Glomerular endothelial cell (primary cell): ENCODE measurements at places on chromosomes 3 and 15. TPM values are rescaled to one million over a fixed set of nuclear protein-coding genes. Genes with fewer than 3 reads are reported as not detected.

Gene CCR5
- not detected in 2 replicates for total RNA-seq

DNA sequence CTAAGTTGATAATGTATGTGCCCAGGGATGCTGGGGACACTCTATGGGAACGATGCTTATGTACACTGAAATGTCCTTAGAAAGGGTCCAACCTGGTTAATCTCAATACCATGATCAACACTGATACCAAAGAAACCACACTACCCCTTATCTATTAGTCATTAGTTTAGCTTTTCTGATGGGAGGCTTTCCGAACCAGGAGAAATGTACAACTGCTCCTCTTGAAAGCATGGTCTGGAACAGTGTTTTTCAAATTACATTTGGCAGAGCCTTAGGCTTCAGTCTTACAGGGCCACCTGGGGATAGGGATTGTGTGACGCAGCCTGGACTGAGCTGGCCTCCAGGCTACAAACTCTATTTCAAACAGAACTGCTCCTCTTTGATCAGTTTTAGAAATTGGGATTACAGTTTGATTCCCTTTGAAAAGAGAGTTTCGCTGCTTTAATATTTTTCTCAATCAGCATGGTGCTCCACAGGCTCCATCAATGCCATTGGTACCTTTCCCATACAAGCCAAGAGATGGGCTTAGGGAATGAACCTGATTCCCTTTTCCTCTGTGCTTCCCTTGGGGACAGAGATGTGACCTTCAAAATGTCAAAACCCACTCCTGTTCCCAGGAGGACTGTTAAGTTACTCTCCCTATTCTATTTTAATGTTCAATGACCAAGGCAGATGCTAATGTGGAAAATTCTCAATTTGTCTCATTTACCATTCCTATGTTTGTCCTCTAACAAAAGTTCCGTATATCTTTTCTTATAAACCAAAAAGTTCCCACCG, 296.0 kb upstream of the ADAMTS9 start:
- no peak for DNase-seq

DNA sequence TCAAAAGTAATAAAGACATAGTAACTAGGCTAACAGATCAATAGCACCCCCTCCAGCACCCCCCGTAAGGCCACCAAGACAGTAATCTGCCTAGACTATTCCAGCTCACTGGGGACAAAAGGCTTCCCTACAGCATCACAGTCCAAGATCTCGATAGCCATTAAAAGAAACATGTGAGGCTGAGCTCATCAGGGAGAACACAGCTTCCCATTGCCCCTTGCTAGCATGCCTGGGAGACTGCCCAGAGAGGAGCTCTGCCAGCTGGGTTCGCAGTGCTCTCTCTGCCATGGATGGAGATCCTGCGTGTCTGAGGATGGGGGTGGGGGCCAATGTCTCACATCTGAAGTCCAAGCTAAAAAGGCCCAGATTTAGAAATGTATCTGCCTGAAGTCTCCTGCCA, 17.8 kb downstream of the LRIG1 start:
- DNase-seq: no peak

GRCh38 chr3:183554377-183554776, 1.1 kb downstream of the KLHL6 start:
- no peak for DNase-seq

Gene KLHL6
- 9.5 and 13.0 TPM in 2 replicates for total RNA-seq

DNA sequence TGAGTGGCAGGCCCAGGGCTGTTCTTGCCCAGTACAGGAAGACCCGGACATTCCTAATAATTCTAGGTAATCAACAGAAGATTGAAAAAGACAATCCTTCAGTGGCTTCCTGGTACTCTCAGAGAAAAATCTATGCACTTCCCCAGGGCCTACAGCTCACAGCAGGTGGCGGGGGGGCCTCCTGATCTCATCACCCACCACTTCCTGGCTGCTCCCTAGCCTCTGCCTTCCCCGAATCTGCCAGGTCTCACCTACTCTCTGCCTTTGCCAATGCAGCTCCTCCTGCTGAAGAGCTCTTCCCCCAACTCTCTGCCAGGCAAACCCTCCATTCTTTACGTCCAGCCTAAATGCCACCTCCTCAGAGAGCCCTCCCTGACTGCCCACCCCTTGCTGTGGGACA, 37.5 kb downstream of the EHD4 start:
- no peak for DNase-seq

DNA sequence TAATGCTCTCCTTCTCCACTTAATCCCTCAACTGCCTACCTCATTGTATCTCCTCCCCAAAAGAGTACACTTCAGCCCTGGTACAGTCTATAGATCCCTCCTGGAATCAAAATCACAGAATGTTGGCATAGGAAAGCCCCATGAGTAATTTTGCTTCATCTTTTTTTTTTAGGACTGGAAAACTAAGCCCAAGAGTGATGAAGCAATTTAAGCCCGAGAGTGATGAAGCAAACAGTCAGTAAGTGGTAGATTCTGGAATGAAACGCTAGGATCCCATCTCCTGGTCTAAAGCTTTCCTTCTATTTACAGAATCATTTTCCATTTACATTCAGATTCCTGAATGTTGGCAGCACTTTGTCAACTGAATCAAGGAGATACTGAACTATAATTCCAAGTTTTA, 29.8 kb upstream of the PLAAT1 start:
- DNase-seq: no peak

DNA sequence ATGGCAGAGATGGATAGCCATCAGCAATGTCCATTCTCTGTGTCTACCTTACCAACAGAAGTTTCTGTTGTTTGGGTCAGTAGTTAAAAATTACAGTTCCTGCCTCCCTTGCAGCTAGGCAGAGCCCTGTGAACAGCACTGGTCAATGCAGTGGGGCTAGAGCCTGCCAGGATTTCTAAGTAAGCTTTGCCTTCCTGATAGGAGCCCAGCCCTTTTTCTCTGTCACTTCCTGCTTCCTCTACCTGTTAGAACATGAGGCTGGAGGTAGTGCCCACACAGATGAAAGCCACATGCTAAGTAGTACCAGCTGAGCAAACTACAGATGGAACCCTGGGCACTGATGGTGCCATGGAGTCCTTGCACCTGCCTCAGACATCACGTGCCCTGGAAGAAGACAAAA, 45.0 kb downstream of the MGLL start:
- no peak for DNase-seq
